ENCODE measurements at places on chromosomes 4 and X. TPM values are rescaled to one million over a fixed set of nuclear protein-coding genes. Genes with fewer than 3 reads are reported as not detected.

The TMPRSS11A gene
- total RNA-seq = not detected

DNA sequence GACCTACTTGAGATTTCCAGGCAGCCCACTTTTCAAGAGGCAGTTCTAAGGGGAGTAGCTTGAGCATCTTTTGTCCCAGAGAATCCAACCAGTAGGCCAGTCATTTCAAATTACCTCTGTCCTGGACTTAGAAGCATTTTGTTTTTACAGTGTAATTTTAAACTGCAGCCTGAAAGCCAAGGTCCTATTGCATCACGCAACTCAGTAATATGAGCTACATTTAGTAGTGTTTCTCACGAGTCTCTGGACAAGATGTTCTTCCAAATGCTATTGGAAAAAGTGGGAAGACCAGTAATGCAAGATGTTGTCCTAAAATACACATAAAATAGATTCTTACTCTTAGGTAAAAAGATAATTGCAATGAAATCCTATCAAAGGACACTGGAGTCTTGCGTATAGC, 182.5 kb upstream of the ARX start:
- H3K4me1 ChIP-seq = no peaks in the 10 kb centered on the region
- H3K27ac ChIP-seq = no peak overlapping the region
- H3K27me3 ChIP-seq = no peaks in the 10 kb centered on the region
- H3K36me3 ChIP-seq = no peaks in the 10 kb centered on the region
- no peak overlapping the region for H3K4me3 ChIP-seq

The KLKB1 gene
- total RNA-seq = 2.0 TPM

The SETD7 gene
- 23.9 TPM for total RNA-seq

DNA sequence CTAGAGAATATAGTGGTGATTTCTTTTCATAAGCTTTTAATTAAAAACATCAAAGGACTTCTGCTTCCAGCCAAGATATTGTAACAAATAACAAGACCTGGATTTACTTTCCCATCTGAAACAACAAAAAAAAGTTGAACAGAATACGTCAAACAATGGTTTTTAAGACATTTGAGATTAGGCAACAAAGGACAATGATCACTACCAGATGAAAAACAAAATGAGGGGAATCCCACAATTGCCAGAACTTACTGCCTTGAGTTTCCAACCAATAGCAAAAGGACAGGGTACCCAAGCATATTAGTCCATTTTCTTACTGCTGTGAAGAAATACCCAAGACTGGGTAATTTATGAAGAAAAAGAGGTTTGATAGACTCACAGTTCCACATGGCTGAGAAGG, 341.4 kb upstream of the INTU start:
- H3K36me3 ChIP-seq = no peaks in the 10 kb centered on the region
- DNase-seq = no peak
- no peaks in the 10 kb centered on the region for H3K27me3 ChIP-seq
- H3K4me1 ChIP-seq = no peaks in the 10 kb centered on the region
- no peak overlapping the region for H3K27ac ChIP-seq

- no peak for DNase-seq
- no peaks in the 10 kb centered on the region for H3K27me3 ChIP-seq
- H3K36me3 ChIP-seq = no peaks in the 10 kb centered on the region
- no peak overlapping the region for H3K27ac ChIP-seq
- H3K4me3 ChIP-seq = no peak overlapping the region
- H3K4me1 ChIP-seq = no peaks in the 10 kb centered on the region
Measured at GRCh38 chr4:119657111-119657611, 28.6 kb upstream of the PDE5A start.

Data from transverse colon (tissue), 4 donors.